ENCODE measurements at places on chromosomes 6 and 20.
A peak's percentile ranks its signal among the peaks of the same experiment; 100 is the strongest.

GRCh38 chr6:150761771-150762170, 103.7 kb upstream of the MTHFD1L start:
- no peak for DNase-seq

DNA sequence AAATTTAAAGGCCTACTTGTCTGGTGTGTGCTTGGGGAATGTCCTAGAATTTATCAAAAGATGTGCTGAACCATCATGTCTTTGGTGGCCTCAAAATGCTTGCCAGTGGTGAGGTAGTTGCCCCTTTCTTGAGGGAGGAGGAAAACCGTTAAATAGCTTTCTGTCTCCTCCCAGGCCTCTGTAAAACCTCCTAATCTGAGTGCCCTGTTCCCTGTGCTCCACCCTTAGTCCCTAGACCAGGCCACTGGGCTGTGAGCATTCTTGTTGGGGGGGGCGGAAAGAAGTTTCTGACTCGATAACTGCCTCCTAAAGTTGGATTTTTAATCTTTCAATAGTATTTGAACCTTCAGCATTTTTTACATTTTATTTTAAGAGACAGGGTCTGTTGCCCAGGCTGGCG, 23.1 kb downstream of the JARID2 start:
- no peak for DNase-seq

GRCh38 chr6:137102851-137103492, 58.2 kb upstream of the IL20RA start:
- DNase-seq: no peak

GRCh38 chr20:6614836-6615235, 152.7 kb upstream of the BMP2 start:
- no peak for DNase-seq

- DNase-seq: no peak
These were observed 41.5 kb downstream of the SH3BGRL2 start for GRCh38 chr6:79672631-79673111.

DNA sequence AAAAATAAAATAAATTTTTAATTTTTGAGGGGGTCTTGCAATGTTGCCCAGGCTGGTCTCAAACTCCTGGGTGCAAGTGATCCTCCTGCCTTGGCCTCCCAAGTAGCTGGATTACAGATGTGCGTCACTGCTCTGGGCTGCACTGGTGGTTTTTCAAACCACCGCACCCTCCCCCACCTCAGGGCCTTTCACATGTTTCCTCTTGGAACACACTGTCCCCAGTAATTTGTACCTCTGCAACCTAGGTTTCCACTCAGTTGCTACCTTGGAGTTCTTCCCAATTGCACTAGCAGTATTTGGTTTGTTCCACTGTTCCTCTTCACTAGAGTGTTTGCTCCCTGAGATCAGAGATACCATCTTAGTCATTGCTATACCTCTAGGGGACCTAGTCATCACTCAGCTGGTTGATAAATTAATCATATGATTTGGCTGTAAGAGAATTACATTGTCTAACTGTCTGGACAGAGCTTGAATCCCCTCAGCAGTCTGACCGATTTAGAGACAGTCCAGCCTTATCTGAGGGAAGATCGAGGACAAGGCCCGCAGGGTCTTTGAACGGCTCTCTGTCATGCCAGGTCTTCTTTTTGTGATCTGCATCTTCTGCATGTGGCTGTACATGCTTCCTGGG, 32.0 kb downstream of the CEP43 start:
- no peak for DNase-seq

DNA sequence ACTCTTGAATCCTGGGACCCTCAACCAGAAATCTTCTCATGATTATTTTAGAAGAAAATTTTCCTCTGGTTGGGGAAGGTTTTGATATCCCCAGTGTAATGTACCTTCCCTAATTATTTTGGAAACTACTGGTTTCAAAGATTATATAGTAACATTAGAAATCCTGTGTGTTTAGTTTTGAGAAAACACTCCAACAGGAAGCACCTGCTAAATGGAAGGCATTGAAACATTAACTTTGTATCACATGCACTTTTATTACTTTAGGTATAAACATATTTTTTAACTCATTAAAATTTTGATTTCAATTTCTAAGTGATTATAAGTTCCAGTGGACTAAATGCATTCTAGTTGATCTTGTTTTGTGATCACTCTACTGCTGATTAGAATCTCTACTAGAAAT, 109.3 kb downstream of the SESN1 start:
- no peak for DNase-seq

DNA sequence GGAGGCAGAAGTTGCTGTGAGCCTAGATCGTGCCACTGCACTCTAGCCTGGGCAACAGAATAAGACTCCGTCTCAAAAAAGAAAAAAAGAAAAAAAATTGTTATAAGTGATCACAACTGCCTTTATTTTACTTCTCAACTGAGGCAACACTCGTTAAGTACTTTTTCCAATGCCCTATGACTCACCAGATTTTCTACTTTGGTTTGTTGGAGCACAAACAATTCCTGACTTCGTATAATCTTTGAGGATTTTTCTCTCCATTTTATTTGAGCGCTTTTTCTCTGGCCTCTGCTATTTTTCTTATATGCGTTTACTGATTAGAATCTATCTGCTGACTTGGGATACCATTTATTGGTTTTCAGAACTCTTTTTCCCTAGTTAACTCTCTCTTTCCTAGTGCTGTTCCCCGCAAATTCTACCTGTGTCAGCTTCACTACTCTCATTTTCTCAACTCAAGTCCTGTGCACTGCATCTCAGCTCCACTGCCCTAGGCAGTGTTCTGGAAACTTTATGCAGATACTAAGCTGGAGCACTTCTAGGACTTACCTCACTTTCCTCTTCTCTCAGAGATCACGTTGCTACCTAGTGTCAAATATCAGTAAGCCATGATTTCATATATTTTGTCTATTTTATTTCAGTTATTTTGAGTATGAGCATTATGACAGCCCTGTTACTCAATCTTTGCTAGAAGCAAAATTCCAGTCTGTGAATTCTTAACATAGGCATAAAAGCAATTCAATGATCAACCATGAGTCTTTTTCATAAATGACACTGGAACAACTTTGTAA, 1120.1 kb upstream of the CITED2 start:
- no peak for DNase-seq

GRCh38 chr6:29631860-29632731, 887 bp downstream of the GABBR1 start:
- peak; percentile 6 for DNase-seq

- no peak for DNase-seq
These were observed 384.8 kb upstream of the SOX4 start for GRCh38 chr6:21208796-21209186.

DNA sequence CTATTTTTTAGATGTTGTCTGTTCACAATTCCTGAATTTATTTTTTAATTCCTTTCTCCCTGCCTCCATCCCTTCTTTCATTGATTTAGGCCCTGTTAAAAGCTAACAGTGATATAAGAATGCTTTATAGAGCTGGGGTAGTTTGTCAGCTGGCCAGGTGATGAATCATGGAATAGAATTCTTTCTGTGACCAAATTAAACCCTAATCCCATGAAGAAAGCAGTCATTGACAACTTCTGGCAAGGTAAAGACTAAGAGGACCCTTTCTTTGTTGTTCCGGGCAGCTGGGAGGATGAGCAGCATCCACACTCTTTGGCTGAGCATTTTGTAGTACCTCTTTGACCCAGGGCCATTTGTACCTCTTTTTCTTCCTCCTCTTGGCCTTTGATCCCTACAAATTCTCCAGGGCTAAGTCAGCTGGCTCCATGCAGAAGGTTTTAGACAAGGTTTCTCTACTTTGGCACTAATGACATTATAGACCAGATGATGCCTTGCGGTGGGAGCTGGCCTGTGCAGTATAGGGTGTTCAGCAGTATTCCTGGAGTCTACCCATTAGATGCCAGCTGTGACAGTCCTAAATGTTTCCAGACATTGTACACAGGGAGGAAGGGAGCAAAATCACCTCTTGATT, 102.9 kb downstream of the SLX4IP start:
- DNase-seq: no peak

DNA sequence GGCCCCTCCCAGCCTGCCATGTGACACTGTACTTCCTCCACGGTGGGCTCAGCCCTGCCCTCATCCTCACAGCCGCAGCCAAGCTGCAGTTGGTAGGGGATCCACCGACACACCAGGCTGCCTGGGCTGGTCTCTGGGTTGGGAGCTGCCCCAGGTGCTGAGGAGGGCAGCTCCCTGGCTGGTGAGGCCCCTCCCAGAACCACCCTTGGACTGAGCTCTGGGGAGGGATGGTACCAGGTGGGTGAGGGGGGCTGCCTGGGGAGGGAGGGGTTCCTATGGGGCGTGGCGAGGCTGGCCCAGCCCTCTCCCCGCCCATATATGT, 185 bp upstream of the TNFRSF6B start:
- DNase-seq: no peak

DNA sequence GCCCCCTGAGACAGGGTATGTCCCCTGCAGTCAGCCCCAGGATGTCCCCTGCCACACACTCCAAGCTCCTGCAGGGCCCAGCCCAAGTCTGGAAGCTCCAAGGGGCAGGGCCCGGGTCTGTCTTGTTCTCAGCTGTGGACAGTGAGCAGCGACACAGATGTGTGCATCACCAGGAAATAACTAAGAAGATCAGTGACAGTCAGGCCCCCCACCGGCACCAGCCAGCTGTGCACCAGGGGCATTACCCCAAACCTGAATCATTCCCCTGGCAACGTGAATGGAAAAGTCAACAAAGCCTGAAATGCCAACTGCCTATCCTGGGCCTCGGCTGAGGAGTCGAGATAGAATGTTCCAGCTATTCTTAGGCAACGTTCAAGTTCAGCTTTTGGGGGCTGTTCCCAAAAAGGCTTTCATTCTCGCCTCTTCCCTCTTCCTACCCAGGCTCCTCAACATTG, 105.0 kb downstream of the PREX1 start:
- DNase-seq: no peak

DNA sequence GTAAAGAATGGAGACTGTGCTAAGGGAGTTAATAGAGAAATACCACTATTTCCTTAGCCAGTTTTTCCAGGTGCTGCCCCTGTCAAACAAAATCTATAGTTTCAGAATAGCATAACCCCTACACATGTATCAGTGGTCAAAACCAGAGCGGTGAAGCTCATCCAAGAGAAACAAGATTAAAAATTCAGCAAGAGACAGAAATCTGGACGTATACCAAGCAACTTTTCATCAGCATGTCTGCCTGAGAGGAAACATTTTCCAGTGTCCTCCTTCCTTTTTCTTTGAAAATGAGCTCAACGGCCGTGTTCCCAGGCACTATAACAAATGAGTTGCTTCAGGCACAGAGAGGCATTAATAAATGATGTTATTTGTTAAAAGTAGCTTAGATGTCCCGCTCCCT, 416.5 kb downstream of the BCKDHB start:
- no peak for DNase-seq

DNA sequence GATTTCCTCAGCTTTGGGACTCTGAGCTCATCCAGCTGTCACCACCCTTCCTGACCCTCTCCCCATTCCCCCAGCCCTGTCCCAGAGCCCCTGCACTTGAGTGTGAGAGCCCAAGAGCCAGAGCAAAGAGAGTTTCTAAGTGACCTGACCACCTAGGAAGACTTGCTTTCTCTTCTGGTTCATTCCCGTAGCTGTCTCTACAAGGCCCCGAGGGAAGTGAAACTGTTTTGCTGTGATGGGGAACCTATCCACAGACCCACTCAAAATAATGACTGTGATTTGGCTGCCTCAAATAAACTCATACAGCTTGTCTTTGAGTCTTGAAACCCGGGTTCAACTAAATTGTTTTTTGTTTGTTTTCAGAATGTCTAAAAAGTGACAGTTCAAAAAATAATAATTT, 74.6 kb upstream of the XRN2 start:
- no peak for DNase-seq

DNA sequence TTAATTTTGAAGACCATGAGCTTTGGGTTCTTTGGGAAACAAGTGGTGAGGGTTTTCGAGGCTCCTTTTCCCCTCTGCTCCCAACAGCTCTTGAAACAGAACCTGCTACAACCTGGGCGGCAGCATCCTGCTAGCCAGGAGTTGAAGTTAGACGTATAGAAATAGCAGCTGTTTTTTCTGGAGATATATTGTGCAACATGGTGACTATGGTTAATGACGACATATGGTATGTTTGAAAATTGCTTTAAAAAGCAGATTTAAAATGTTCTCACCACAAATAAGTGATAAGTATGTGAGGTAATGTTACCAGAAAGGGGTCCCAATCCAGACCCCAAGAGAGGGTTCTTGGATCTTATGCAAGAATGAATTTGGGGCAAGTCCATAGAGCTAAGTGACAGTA, 138.9 kb downstream of the PDE7B start:
- DNase-seq: no peak

DNA sequence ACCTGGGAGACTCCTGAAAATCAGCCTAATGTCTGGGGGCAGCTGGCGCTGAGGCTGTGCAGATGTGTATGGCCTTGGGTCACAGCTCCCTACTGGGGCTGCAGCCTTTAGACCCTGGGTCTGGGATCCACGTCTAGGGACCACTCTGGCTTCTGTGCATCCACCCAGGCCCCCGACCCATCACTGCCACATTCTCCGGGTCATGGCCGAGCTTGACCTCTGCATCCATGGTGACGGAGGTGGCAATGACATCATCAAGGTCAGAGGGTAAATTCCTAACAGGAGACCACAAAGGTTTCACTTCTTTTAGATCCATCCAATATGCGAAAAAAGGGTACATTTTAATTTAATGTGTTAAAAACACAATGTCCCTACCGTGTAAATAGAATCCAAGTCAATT, 14.5 kb upstream of the PCMTD2 start:
- no peak for DNase-seq
